CD8-positive, alpha-beta memory T cell (primary cell): ENCODE measurements at places on chromosomes 2 and 18. TPM values are rescaled to one million over a fixed set of nuclear protein-coding genes. Genes with fewer than 3 reads are reported as not detected.

The C2orf76 gene
- 19.6 TPM for total RNA-seq

The GREB1 gene
- 0.94 TPM for total RNA-seq

The CYTIP gene
- total RNA-seq, result 202 TPM

The COMMD1 gene
- total RNA-seq, result 36.4 TPM

The KLHL30 gene
- not detected for total RNA-seq

The CMPK2 gene
- total RNA-seq, result 0.62 TPM

The MCEE gene
- 12.3 TPM for total RNA-seq

The CNGA3 gene
- not detected for total RNA-seq

The ELMOD3 gene
- 13.6 TPM for total RNA-seq

The GEN1 gene
- total RNA-seq, result 28.8 TPM

The RALBP1 gene
- total RNA-seq, result 43.4 TPM

The RNF152 gene
- total RNA-seq, result 0.13 TPM

The STK11IP gene
- 26.2 TPM for total RNA-seq

The UGT1A5 gene
- not detected for total RNA-seq

The OR6B2 gene
- not detected for total RNA-seq

The DES gene
- total RNA-seq, result not detected

The SLC14A1 gene
- 2.3 TPM for total RNA-seq

The RNF144A gene
- 13.5 TPM for total RNA-seq

The DSG4 gene
- total RNA-seq, result not detected

The PCARE gene
- not detected for total RNA-seq
